Right atrium auricular region (tissue), 2 donors: ENCODE measurements at places on chromosomes 1 and 21. TPM values are rescaled to one million over a fixed set of nuclear protein-coding genes. Genes with fewer than 3 reads are reported as not detected.

Gene RRAGC
- total RNA-seq, result 9.2 TPM

Gene TMEM234
- 8.1 TPM for total RNA-seq

DNA sequence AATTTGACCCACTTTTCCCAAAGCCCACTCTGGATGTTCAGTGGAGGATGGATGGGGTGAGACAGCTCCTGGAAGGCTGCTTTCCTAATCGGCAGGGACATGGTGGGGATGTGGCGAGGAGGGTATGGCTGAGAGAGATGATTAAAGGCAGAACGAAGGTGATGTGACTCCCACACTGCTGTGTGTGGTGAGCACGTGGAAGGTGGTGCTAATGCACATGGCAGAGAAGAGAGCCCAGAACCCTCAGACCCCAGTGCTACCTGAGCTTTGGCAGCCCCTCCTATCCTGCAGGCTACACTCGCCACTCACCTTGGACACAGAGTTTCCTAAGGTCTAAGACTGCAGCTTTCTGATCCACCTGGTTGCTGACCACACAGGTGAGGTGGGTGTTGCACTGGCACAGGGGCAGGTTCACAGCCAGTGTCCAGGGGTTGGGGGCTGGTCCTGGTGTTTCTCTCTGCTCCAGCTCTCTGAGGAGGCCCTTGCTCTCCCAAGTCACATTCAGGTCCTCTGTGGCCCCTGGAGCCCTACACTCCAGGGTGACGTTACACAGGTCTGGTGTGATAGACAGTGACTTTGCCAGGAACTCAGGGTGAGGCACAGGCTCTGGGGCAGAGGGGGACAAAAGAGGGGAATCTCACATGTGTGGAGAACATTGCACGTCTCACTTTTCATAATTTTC lies 151.4 kb upstream of the ETV3 start:
- no peaks in the 10 kb centered on the region for H3K36me3 ChIP-seq
- H3K4me3 ChIP-seq, result no peak overlapping the region
- DNase-seq, result peak; percentile 36
- H3K27ac ChIP-seq, result no peak overlapping the region
- H3K4me1 ChIP-seq, result no peaks in the 10 kb centered on the region
- H3K27me3 ChIP-seq, result no peaks in the 10 kb centered on the region

- H3K27me3 ChIP-seq, result no peaks in the 10 kb centered on the region
- no peaks in the 10 kb centered on the region for H3K36me3 ChIP-seq
- DNase-seq, result no peak
- H3K4me1 ChIP-seq, result peaks cover 13% of the 10 kb centered on the region
- no peak overlapping the region for H3K27ac ChIP-seq
Observed at GRCh38 chr1:156524481-156524869, 23.9 kb upstream of the MEF2D start.

Gene RNF186
- not detected for total RNA-seq

- H3K27ac ChIP-seq, result no peak overlapping the region
- DNase-seq, result no peak
- H3K36me3 ChIP-seq, result no peaks in the 10 kb centered on the region
- H3K27me3 ChIP-seq, result no peaks in the 10 kb centered on the region
- no peaks in the 10 kb centered on the region for H3K4me1 ChIP-seq
Observed at GRCh38 chr1:73778471-73778870, 419.5 kb downstream of the LRRIQ3 start.

Gene SGIP1
- 6.2 TPM for total RNA-seq

Gene URB2
- total RNA-seq, result 7.1 TPM

DNA sequence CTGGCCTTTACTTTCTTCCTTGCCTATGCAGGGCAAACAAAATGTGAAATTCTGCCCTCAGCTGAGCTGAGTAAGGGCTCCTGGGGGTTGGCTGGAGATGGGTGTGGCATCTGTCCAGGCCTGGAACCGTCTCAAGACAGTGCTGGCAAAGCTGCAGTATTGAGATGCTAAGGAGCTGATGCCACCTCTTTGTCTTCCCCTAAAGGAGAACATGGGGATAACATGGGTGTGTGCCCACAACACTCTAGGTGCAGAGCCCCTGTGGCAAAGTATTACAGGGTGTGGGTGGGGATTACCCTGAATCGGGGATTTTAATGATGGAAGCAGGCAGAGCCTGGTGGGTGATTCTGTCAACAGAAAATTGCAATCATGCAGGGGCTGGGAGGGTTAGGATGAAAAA lies 2.5 kb upstream of the ST3GAL3 start:
- H3K27me3 ChIP-seq, result no peaks in the 10 kb centered on the region
- H3K4me1 ChIP-seq, result peaks cover 22% of the 10 kb centered on the region
- DNase-seq, result no peak
- no peak overlapping the region for H3K27ac ChIP-seq
- no peak overlapping the region for H3K4me3 ChIP-seq

DNA sequence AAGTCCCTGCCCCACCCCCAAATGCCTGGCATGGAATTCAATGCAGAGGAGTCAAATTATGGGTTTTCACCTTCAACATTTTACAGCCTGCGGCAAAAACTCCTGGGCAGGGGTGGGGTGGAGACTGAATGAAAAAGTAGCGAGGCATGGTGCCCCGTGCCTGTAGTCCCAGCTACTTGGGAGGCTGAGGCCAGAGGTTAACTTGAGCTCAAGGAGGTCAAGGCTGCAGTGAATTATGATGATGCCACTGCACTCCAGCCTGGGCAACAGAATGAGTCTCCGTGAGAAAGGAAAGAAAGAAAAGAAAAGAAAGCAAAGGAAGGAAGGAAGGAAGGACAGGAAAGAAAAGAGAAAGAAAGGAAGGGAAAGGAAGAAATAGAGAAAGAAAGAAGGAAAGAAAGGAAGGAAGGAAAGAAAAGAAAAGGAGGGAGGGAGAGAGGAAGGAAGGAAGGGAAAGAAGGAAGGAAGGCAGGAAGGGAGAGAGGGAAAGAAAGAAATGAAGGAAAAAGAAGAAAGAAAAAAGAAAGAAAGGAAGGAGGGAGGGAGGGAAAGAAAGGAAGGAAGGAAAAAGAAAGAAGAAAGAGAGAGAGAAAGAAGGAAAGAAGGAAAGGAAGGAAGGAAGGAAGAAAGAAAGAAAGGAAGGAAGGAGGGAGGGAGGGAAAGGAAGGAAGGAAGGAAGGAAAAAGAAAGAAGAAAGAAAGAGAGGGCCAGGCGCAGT lies 11.1 kb downstream of the LEMD1 start:
- DNase-seq, result no peak
- H3K27me3 ChIP-seq, result no peaks in the 10 kb centered on the region
- no peak overlapping the region for H3K27ac ChIP-seq
- H3K36me3 ChIP-seq, result no peaks in the 10 kb centered on the region
- H3K4me3 ChIP-seq, result no peak overlapping the region
- H3K4me1 ChIP-seq, result no peaks in the 10 kb centered on the region

DNA sequence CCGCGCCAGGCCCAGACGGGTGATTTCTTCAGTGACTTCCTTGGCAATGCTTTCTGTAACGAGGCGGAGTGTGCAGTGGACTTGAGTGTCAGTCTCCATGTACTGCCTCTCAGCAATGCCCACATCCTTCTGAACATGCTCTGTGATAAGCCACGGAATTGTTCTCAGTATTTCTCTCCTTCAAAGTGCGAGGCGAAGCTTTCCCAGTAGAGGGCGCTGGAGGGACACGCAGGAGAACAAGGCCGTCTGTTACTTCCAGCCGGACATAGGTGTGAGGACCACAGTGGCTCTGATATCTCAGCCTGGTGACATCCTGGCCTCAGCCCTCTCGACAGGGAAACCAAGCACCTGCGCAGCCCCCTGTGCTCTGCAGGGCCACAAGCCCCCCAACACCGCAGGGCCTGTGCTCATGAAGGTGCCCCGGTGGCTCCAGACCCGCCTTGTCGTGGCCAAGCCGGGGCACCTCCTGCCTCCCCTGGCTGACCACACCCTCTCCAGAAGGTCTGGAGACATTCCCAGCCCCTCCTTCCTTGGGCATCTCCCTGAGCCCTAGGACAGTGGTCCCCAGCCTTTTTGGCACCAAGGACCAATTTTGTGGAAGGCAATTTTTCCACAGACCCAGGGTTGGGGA lies 46.1 kb upstream of the BACE2 start:
- H3K4me3 ChIP-seq, result no peak overlapping the region
- no peak overlapping the region for H3K27ac ChIP-seq
- peak; percentile 90 for DNase-seq
- H3K36me3 ChIP-seq, result no peaks in the 10 kb centered on the region

- H3K4me3 ChIP-seq, result no peak overlapping the region
- no peaks in the 10 kb centered on the region for H3K36me3 ChIP-seq
- DNase-seq, result no peak
- no peaks in the 10 kb centered on the region for H3K27me3 ChIP-seq
- peaks cover 85% of the 10 kb centered on the region for H3K4me1 ChIP-seq
- H3K27ac ChIP-seq, result no peak overlapping the region
Observed at GRCh38 chr1:208161005-208161404, 83.2 kb downstream of the PLXNA2 start.

- peak overlapping the region; percentile 25 for H3K4me3 ChIP-seq
- H3K4me1 ChIP-seq, result no peaks in the 10 kb centered on the region
- no peaks in the 10 kb centered on the region for H3K27me3 ChIP-seq
- peaks cover 9% of the 10 kb centered on the region for H3K36me3 ChIP-seq
- no peak for DNase-seq
Observed at GRCh38 chr1:983798-984475, 2.0 kb upstream of the PERM1 start.

Gene IL6R
- total RNA-seq, result 11.8 TPM

- DNase-seq, result peak; percentile 79
- peaks cover 51% of the 10 kb centered on the region for H3K4me1 ChIP-seq
- H3K27ac ChIP-seq, result peak overlapping the region; percentile 96
Observed at GRCh38 chr1:203327684-203328457, 22.6 kb downstream of the BTG2 start.

GRCh38 chr1:3670823-3671265 lies 18.5 kb downstream of the TP73 start:
- no peak overlapping the region for H3K4me3 ChIP-seq
- DNase-seq, result no peak
- H3K27ac ChIP-seq, result no peak overlapping the region
- no peaks in the 10 kb centered on the region for H3K27me3 ChIP-seq

Gene LYPD8
- total RNA-seq, result not detected

DNA sequence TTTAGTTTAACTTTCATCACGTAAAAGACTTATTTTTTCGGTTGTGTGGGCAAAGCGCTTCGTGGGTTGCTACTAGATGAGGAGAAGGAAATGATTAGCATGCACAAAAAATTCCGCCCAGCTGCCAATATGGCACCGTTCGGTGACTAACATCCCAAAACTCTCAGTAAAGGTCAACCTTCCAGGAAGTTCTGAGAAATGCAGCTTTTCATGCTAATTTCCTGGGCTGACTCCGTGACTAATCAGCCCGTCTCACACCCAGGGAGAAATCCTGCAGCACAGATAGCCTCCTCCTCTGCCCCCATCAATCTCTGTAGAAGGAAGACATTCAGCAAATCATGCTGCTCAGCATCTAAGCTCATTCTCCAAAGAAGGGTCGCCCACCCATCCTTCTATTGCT lies 34.1 kb downstream of the TMCO4 start:
- H3K36me3 ChIP-seq, result peaks cover 9% of the 10 kb centered on the region
- no peaks in the 10 kb centered on the region for H3K4me1 ChIP-seq
- H3K27ac ChIP-seq, result no peak overlapping the region
